ENCODE measurements at places on chromosomes 16 and 17.

DNA sequence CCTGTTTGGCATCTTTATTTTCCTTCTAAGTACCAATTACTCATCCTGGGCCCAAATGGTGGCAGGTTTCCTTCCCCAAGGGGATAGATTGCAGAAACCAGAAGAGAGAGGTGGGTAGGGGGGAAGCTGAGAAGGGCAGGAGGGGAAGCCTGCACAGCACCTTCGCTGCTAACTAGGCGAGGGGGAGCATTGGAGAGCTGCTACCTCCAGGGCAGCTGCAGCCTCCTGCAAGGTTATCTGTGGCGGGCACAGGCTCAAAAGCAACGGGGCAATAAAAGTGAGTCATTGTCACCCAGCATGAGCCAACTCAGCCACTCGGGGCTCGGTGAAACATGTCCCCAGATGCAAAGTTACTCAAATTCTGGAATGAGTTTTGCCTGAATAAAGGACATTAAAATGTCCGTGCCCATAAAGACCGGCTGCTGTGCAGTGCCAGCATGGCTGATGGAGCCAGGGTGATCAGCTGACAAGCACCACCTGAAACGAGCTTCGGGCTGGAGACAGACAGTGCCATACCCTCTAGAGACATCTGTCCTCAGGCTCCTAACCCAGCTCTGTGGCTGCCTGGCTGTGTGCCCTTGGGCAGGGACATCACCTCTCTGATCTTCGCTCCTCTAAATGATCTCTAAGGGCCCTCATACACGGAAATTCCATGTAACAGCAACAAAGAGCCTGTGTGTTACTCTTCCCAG is 68.1 kb upstream of the GRIN2A start:
- no peak for DNase-seq

DNA sequence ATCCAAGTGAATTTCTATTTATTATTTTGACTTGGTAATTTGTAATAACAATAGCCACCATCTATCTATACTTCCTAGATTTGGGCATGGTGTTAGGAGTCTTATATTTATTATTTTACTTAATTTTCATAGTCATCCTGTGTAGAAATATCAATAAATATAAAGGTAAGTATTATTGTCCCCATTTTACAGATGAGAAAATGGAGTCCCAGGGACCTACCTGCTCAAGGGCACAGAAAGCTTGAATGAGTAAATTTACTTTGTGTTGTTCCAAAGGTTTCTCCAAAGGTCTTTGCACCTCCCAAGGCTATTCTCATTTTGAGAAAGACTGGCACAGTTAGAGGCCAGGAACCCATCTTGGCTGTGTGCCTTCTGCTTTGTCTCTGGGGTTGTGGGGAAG is 738.3 kb downstream of the WWOX start:
- no peak for DNase-seq

DNA sequence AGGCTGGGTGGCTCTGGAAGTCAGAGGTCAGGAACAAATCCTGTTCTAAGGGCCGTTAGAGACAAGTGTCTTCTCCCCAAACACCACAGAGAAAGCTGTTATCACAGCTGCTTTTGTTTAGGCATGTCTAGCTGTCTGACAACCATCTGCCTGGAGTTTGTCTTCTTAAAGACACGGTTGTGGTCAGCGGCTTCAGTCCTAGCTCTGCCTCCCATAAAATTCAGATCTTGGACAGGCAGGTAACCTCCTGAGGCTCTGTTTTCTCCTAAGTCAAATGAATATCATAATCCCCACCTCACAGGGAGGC is 2.3 kb upstream of the ITGA3 start:
- DNase-seq = no peak

DNA sequence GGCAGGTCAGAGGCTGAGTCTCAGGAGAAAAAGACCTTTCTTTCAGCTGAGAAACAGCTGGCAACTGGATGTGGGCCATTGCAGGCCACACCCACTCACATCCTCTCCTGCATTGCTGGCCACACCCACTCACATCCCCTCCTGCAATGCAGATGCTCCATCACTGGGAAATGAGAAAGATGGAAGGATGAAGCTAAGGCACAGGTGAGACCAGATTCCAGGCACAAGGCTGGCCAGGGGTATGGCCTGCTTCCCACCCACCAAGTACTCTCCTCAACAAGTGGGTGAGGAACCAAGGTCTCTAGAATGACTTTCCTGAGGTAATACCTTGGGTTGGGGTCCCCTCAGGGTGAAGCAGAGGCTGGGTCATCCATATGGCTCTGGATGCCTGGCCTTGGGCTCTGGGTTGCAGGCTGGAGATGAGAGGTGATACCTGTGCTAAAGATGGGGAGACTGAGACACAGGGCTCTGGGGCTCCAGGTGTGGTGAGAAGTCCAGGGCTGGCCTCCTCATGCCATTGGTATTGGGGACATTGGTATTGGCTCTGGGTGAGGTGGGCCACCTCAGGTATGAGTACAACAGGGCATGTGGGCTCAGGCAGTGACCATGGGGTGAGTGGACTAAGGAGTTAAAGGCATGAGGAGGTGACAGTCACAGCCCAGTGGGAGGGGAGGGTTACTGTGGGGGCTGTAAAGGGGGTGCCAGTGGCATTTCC is 1726.8 kb downstream of the TP53TG3F start:
- DNase-seq = no peak

- peak; percentile 71 for DNase-seq
Observed at GRCh38 chr16:80580109-80580832, 39.5 kb downstream of the DYNLRB2 start.

DNA sequence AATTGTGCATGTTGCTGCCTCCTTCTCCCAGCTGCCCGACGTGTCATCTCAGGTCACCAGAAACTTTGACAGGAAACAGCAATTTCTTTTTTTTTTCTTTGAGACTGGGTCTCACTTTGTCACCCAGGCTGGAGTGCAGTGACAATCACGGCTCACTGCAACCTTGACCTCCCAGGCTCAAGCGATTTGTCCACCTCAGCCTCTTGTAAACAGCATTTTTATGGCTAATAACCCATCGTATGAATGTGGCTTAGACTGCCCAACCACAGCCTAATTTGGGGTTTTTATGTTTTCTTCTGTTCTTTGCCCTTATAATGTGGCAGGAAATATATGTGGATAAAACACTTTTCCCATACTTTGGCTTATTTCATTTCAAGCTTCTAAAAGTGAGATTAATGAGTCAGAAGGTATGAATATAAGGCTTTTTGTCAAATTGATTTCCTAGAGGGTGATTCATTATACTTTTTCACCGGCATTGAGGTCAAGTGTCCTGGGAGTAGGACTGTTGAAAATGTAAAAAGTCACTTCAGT is 31.0 kb upstream of the SLC5A10 start:
- no peak for DNase-seq

- no peak for DNase-seq
Observed at GRCh38 chr16:67470359-67470758, 10.6 kb downstream of the ATP6V0D1 start.

DNA sequence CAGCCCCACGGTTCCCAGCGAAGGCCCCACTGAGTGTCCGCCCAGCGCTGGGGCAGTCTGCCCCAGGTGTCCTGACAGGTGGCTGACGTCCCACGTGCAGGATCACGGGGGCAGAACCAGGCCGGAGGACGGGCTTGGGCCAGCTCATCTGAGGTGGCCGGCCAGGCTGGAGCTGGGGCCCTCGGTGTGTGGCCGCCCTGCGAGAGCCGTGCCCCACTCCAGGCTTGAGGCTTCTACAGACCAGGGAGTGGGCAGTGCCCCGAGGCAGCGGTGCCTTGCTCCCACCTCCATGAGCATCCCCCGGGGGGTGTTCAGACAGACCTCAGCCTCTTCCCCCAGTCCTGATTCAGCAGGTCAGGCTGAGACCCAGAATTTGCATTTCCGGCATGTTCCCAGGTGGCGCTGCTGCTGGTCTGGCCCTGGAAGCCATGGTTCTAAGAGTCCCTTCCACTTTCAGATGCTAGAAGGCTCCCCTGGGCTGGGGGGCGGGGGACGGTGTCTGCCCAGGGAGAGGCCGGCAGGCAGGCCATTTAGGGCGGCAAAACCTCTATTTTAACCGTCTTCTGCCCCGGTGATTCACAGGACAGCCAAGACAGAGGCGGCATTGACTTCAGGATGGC is 35.4 kb upstream of the PABPN1L start:
- no peak for DNase-seq

GRCh38 chr17:67129283-67129682 is 84.9 kb downstream of the CACNG1 start:
- DNase-seq = no peak

GRCh38 chr16:75535901-75536300 is at the start of gene CHST5:
Gene CHST5, minus strand, starts transcription at chr16:75536108. Its CDS starts 5,724 bp downstream, at chr16:75530384.
- DNase-seq = no peak
